ENCODE measurements at places on chromosomes 7 and 10. TPM values are rescaled to one million over a fixed set of nuclear protein-coding genes. Genes with fewer than 3 reads are reported as not detected.

ZNF722 gene
- total RNA-seq, result not detected

AP5Z1 gene
- 14.5 TPM for total RNA-seq

UCN3 gene
- not detected for total RNA-seq

UNCX gene
- not detected for total RNA-seq

MEIG1 gene
- total RNA-seq, result not detected

CLRN3 gene
- not detected for total RNA-seq

CALHM3 gene
- not detected for total RNA-seq

LRRC27 gene
- 8.2 TPM for total RNA-seq

STEAP1B gene
- total RNA-seq, result 7.3 TPM

GPR141 gene
- 0.70 TPM for total RNA-seq

RBP3 gene
- total RNA-seq, result under 0.01 TPM

CTAGE6 gene
- total RNA-seq, result 0.23 TPM

ITGA8 gene
- total RNA-seq, result 1.5 TPM

GATA3 gene
- 0.08 TPM for total RNA-seq

MAGI2 gene
- total RNA-seq, result 5.1 TPM

STAM gene
- 17.1 TPM for total RNA-seq

GNGT1 gene
- total RNA-seq, result not detected

PNLIPRP3 gene
- not detected for total RNA-seq

ZNF485 gene
- total RNA-seq, result 1.3 TPM

C10orf53 gene
- total RNA-seq, result not detected

PKD2L1 gene
- not detected for total RNA-seq

DGKI gene
- 1.4 TPM for total RNA-seq

IL15RA gene
- total RNA-seq, result 5.5 TPM

CDK14 gene
- total RNA-seq, result 54.0 TPM

TMEM225B gene
- total RNA-seq, result 1.2 TPM

ATG9B gene
- not detected for total RNA-seq

CC2D2B gene
- total RNA-seq, result under 0.01 TPM

CHAT gene
- not detected for total RNA-seq

CASTOR2 gene
- total RNA-seq, result 15.9 TPM

CYP2C8 gene
- not detected for total RNA-seq

IPMK gene
- 2.6 TPM for total RNA-seq

OSBPL3 gene
- total RNA-seq, result 8.9 TPM
